Suppressor macrophage (primary cell): ENCODE measurements at places on chromosomes 2 and 18.
A peak's percentile ranks its signal among the peaks of the same experiment; 100 is the strongest.

DNA sequence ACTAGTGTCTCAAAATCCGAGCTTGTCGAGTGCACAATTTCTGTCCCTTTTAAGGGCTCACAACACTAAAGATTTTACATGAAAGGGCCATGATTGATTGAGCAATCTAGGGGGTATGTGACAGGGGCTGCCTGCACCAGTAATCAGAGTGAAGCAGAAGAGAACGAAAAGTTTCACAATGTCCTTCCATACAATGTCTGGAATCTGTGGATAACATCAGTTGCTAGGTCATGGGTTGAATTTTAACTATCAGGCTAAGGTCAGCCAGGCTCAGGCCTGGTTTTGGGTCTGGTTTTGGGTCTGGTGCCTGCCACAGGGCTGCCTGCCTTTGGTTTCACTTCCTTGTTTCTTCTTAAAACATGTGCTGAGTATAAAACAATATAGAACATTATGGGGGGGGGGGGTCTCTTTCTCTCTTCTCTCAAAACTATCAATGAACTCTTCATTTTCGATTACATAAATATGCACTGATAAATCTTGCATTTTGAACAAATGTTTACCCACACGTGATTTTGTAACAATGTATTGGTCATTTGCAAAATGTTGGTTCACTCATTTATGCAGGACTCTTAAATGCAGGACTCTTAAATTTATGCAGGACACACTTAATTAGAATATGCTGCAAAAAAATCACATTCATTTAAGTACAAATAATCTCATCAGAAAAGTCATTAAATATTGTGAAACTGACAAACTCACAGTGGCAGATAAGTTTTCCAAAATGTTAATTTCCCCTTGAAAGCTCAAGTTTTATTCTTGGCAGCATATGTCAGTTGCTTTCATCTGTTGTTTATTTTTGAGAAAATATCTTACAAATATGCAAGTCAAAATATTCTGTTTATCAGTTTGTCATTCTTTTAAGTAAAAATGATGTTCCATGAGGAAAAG is 290.5 kb upstream of the KYNU start:
- DNase-seq, result peak; percentile 18

DNA sequence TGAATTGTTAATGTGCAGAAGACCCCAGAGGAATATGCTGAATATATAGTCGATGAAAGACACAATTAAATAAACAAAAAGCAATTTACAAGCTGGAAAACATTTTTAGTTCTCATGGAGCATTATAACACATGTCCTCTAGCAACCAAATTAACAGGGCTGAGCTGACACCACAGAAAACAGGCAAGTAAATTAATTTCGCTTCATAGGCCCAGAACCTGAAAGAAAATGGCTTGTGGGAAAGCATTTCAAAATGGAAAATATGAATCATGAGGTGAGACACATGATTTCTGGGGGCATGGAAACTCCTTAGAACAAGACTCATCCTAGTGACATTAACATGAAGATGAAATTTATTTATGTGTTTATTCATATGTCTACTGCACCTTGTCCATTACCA is 25.0 kb upstream of the RNF152 start:
- no peak for DNase-seq

- no peak for DNase-seq
These were observed 79.7 kb upstream of the DOCK10 start for GRCh38 chr2:225122007-225122406.

GRCh38 chr2:24793761-24794435 is 673 bp downstream of the CENPO start:
- peak; percentile 9 for DNase-seq

GRCh38 chr2:38073211-38074057 is 2.5 kb downstream of the CYP1B1 start:
- DNase-seq, result peak; percentile 27

DNA sequence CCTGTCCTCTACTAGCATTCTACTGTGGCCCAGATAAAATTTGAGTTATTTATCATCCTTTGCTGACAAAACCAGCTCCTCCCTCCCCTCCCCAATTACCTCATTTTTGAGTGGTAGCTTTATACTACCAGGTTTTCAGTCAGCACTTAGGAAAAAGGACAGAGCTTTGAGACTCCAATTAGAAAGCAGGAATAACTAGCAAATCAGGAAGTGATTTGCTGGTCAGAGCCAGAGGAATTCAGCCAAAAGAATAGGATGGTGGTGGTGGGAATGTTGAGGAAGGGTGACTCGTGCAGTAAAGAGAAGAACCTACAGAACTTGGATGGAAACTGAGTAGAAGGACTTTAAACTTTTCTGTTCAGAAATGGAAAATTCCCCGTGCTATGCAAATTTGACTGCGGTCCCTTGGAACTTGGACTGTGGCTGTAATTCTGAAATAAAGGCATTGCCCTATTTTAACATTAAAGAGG is 3.7 kb downstream of the MYL12B start:
- DNase-seq, result no peak

GRCh38 chr2:99488539-99489062 is 1.2 kb downstream of the REV1 start:
- peak; percentile 17 for DNase-seq

- DNase-seq, result no peak
These were observed 16.4 kb downstream of the SKOR2 start for GRCh38 chr18:47235096-47235495.

DNA sequence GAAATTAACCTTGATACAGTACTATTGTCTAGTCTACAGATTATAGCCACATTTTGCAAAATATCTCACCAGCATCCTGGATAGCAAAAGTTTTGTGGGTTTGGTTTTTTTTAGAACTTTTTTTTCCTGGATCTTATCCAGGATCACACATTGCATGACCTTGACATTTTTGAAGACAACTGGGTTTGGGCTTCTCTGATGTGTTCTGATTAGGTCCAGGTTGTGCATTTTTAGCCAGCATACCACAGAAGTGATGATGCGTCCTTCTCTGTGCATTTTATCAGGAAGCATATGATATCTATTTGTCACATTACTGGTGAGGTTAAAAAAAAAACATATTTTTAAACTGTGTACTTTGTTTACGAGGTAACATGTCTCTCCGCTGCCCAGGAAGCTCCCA is 221.0 kb upstream of the OSR1 start:
- no peak for DNase-seq

- DNase-seq, result no peak
These were observed 117.0 kb downstream of the CHN1 start for GRCh38 chr2:174888146-174888545.

- peak; percentile 4 for DNase-seq
These were observed 229.8 kb downstream of the CCDC178 start for GRCh38 chr18:33210575-33211189.

- DNase-seq, result no peak
These were observed 94.1 kb upstream of the MSTN start for GRCh38 chr2:190156530-190157212.

DNA sequence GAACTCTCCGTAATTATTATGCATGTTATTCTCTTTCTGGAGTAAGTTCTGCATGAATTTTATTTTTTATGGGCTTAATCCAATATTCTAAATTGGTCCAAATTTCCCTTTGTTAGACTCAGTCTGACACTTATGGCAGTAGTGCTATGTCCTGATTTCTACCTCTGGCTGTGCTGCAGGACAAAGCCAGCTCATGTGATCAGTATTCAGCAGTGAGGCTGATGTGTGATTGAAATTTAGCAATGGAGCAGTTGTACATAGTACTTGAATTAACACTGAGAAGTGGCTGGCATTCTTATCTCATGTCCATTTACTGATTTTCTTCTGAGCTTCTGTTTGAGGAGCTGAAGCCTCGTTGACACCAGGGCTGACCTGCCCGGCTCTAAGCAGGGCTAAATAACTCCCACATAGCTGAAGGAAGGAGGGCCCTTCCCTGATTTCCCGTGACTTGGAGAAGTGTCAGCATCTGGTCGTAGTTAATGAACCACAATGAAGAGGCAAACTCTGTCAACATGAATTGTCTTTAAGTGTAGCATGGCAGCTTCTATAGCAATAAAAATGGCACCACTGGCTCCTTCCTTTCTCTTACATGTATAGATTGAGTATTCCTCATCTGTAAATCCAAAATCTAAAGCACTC is 159.0 kb upstream of the RASGRP3 start:
- DNase-seq, result no peak

GRCh38 chr2:177385151-177385550 is 7.4 kb upstream of the AGPS start:
- DNase-seq, result no peak

- DNase-seq, result no peak
These were observed 96.4 kb downstream of the MAP3K20 start for GRCh38 chr2:173171924-173172643.

DNA sequence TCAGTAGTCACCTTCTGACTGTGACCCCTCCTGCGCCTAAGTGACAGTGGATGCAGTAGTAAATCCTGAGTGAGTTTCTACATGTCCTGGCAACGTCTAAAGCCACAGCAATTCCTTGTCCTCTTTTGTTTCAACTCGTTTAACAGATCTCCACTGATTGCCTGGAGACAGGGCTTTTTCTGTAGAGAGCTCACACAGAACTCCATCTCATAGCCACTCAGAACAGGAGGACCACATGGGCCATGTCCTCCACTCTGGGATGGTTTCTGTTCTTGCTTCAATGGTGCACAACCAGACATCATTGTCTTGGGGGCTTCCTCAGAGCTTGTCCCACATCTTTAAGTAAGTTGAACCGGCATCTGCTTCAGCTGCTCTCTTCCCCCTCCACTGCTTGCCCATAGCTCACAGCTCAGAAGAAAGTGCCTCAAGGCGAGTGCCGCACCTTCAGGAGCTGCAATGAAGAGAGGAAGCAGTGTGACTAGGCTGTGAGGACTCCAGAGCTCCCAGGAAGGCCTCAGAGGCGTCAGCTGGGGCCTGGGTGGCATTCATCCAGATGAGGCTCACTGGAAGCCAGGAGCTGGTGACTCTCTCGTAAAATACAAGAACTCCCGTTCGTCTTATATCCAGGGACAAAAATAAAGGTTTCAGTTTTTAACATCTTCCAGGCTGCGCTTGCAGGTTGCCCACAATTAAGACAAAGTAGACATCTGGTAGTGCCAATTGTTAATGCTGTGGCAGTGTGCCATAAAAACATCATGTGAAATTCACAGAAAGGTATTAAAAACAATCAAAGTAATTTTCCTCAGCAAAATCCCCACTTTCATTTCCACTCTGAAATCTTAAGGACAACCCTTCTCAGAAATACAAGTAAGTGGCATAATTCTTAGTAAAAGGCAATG is 37.3 kb downstream of the ST3GAL5 start:
- no peak for DNase-seq

DNA sequence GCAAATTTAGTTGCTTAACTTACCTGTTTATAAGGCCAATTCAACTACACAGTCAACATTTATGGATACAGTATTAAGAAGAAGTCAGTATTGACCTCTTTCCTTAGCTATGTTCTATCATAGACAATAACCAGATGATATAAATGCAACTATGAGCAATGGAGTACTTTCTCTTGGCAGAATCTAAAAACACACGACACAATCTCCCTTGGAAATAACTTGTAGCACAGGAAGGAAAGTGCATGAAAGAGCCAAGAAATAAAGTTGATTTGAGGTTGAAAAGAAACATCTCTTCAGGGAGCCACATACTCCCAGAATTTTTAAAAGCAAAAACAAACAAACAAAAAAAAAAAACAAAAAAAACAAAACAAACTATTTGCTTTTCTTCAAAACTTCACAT is 145.0 kb downstream of the EVA1A start:
- no peak for DNase-seq

DNA sequence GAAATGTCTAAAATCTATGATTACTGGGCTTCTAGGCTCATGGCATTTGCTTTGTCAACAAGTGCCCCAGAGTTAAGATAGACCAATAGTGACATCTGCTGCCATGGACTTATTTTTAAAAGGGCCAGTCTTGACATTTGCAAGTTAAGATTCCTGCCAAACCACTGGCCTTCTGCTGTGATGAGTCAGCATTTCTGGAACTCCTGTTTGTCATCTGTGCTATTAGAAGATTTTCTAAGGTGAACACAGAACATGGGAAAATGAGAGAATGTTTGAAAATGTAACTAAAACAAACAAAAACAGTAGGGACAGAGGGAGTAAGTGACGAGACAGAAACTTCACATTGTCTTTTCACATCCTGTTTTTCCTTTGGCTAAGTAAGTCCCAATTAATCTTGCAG is 93.7 kb upstream of the WDR75 start:
- DNase-seq, result peak; percentile 8

DNA sequence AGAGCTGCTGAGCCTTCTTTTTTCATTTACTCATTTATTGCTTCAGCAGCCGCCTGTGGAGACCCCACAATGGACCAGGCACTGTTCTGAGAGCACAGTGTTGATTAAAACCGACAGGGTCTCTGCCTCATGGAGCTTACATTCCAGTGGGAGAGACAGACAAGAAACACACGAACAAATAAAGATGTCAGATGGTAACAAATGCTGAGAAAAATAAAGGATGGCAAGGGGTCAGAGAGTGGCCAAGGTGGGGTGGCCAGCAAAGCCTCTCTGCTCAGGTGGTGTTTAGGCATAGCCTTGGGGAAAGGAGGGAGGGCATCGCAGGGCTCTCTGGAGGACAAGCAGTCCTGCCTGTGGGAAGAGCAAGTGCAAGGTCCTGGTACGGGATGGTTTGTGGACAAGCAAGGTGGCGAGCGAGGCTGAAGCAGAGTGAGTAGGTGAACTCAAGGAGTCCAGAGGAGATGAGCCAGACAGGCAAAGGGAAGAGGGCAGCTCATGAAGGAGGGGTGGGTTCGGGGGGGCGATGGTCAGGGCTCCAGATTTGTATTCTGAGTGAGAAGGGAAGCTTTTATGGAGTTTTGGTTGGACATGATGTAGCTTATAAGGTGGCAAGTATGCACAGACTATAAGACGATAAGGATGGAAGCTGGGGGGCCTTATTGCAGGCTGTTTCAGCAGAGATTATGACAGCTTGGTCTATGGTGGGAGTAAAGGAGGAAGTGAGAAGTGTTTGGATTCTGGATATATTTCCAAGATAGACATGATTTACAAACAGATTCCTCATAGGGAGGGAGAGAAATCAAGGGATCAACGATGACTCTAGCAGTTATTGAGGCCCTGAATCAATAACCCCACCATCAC is 8.8 kb upstream of the ITGB6 start:
- DNase-seq, result peak; percentile 15

GRCh38 chr2:169275696-169276444 is 86.5 kb downstream of the LRP2 start:
- DNase-seq, result peak; percentile 50

DNA sequence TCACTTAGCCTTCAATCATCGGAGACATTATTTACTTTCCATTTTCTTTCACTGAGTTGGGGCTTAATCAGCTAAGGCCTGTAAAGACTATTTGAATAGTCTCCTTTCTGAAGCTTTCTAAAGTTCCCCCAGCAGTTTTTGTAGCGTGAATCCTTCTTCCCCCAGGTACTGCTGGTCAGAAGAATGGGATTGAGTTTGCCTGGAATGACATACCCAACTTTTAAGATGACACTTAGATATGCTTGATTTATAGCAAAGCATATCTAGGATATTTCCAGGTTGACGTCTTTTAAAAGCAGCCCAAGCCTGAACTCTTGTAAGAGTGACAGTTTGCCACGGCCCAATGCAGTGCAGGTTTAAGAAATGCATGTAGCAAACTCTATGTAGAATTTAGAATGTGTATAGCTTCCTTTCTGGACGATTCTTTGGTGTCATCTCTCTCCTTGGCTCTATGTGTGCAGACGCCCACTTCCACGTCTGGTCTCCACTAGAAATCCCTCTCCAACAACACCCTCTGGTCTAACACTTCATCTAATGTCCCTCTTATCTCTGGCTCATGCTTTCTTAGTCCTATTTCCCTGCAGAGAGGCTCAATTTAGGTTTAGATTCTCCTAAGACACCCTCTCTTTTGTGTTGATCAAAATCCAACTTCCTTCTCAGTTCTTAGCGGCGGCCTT is 175.0 kb upstream of the CYRIA start:
- DNase-seq, result no peak

GRCh38 chr2:137828624-137829023 is 135.6 kb upstream of the HNMT start:
- DNase-seq, result no peak
